Osteoblast (primary cell): ENCODE measurements at places on chromosomes 12 and 14. TPM values are rescaled to one million over a fixed set of nuclear protein-coding genes. Genes with fewer than 3 reads are reported as not detected.

Gene KLHL33
- total RNA-seq = 0.36 and 0.59 TPM in 2 replicates

Gene CCDC60
- not detected in 2 replicates for total RNA-seq

Gene MYBPC1
- not detected in 2 replicates for total RNA-seq

GRCh38 chr12:5447320-5447719, 15.4 kb downstream of the NTF3 start:
- H3K4me1 ChIP-seq = no peaks in the 10 kb centered on the region
- H3K27ac ChIP-seq = no peak overlapping the region
- H3K4me3 ChIP-seq = no peak overlapping the region
- H3K27me3 ChIP-seq = peaks cover 10% of the 10 kb centered on the region
- no peak for DNase-seq

DNA sequence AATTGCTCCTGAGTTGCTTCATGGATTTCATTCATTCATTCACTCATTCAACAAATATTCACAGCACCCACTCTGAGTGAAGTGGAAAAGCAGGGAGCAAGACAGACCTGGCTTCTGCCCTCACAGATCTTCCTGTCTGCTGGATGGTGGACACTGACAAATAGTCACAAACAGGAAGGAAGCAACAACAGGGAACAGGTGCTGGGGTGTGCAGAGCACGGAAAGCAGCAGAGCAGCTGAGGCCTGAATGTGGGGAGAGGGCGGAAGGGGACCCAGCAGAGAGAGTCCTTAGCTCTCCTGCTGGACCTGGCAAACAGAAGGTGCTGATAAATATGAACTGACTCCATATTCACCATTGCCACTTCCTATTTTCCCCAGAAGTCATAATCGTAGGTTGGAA, 54.4 kb downstream of the SETD3 start:
- no peaks in the 10 kb centered on the region for H3K27me3 ChIP-seq
- no peak overlapping the region for H3K27ac ChIP-seq
- H3K36me3 ChIP-seq = peaks cover 11% of the 10 kb centered on the region
- peak; percentile 55 for DNase-seq
- no peak overlapping the region for H3K4me3 ChIP-seq
